ENCODE measurements at places on chromosomes 5 and 9. TPM values are rescaled to one million over a fixed set of nuclear protein-coding genes. Genes with fewer than 3 reads are reported as not detected.

Gene TGFBR1
- total RNA-seq: 87.8 TPM

Gene NCS1
- 69.2 TPM for total RNA-seq

Gene HSPB3
- not detected for total RNA-seq

Gene TCF7
- total RNA-seq: 4.8 TPM

Gene PCDHB16
- 0.92 TPM for total RNA-seq

Gene MED22
- 51.8 TPM for total RNA-seq

Gene DBH
- total RNA-seq: not detected

Gene PCDHA1
- total RNA-seq: not detected

Gene BSPRY
- total RNA-seq: 9.1 TPM

Gene IFNA13
- total RNA-seq: not detected

Gene PHF19
- 18.5 TPM for total RNA-seq

Gene PRR16
- total RNA-seq: 1.0 TPM

Gene GTF2H2C
- total RNA-seq: 28.4 TPM

Gene DAPK1
- total RNA-seq: 23.5 TPM

Gene CD72
- total RNA-seq: 1.7 TPM

Gene GRXCR2
- not detected for total RNA-seq

Gene PNPLA7
- 0.04 TPM for total RNA-seq

Gene ENHO
- total RNA-seq: not detected

Gene ADRB2
- total RNA-seq: 0.75 TPM

Gene SURF6
- total RNA-seq: 17.4 TPM

Gene FBP1
- total RNA-seq: 2.5 TPM

Gene SPINK6
- total RNA-seq: not detected

Gene RLN2
- 1.0 TPM for total RNA-seq

Gene ARL10
- total RNA-seq: 8.8 TPM

Gene HSD17B3
- not detected for total RNA-seq

Gene MYO10
- total RNA-seq: 70.0 TPM

Gene SPINK4
- not detected for total RNA-seq

Gene GMCL2
- not detected for total RNA-seq

Gene ITGA1
- total RNA-seq: 10.0 TPM

Gene IGFBPL1
- total RNA-seq: 2.5 TPM

Gene EFNA5
- 24.6 TPM for total RNA-seq

Gene SPATA31E1
- not detected for total RNA-seq

Gene COL23A1
- 0.21 TPM for total RNA-seq

Gene LIX1
- total RNA-seq: not detected

Gene WNT8A
- total RNA-seq: not detected

Gene CATSPER3
- total RNA-seq: 0.13 TPM

Gene NPM1
- 1,455 TPM for total RNA-seq

Gene TMCO6
- total RNA-seq: 35.6 TPM

Gene CRHBP
- not detected for total RNA-seq

Gene DEPDC1B
- 10.6 TPM for total RNA-seq

Gene CYLC2
- total RNA-seq: not detected

Gene TLX3
- 0.58 TPM for total RNA-seq

Gene DRD1
- total RNA-seq: not detected

Gene SLC46A2
- total RNA-seq: not detected

Gene SCGB3A2
- total RNA-seq: not detected

Gene ZDHHC11B
- 0.55 TPM for total RNA-seq

Gene ECSCR
- not detected for total RNA-seq

Gene WHRN
- total RNA-seq: 8.1 TPM

Gene EPB41L4B
- total RNA-seq: 11.0 TPM

Gene PMPCA
- 50.5 TPM for total RNA-seq

Gene KCNV2
- total RNA-seq: not detected
